ENCODE measurements at places on chromosomes 11 and 22.

DNA sequence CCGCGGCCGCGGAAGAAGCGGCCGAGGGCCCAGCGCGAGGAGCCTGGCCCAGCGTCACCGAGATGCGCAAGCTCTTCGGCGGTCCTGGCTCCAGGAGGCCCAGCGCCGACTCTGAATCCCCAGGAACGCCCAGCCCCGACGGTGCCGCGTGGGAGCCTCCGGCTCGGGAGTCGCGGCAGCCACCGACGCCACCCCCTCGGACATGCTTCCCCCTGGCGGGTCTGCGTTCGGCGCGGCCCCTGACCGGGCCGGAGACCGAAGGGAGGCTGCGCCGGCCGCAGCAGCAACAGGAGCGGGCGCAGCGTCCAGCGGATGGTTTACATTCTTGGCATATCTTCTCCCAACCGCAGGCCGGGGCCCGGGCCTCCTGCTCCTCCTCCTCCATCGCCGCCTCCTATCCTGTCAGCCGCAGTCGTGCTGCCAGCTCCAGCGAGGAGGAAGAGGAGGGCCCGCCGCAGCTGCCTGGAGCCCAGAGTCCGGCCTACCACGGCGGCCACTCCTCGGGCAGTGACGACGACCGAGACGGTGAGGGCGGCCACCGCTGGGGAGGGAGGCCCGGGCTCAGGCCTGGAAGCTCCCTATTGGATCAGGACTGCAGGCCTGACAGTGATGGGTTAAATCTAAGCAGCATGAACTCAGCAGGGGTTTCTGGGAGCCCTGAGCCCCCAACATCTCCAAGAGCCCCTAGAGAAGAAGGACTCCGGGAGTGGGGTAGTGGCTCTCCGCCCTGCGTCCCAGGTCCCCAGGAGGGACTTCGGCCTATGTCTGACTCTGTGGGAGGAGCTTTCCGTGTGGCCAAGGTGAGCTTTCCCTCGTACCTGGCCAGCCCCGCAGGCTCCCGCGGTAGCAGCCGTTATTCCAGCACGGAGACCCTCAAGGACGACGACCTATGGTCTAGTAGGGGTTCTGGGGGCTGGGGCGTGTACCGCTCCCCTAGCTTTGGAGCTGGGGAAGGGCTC lies 1.2 kb downstream of the ARHGEF17 start:
- DNase-seq, result peak; percentile 98

GRCh38 chr11:111688013-111688412 lies 78.2 kb downstream of the PPP2R1B start:
- no peak for DNase-seq

GRCh38 chr11:1160231-1161101 lies 2.7 kb downstream of the MUC5AC start:
- no peak for DNase-seq

DNA sequence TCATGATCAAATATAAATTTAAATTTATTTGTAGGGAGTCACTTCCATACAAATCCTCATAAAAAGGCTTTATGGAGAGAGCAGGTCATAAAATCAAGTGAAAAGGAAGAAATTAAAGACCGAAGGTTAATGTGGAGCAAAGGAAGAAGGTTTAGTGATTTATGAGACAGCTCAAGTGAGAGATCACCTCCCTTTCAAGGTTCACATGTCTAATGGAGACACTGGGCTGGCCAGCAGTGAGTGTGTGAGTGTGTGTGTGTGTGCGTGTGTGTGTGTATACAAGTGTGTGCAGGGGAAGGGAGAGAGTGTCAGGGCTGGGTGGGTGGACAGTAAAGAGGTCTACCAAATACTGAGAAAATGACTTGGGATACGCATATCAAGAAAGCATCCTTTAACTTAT lies 251.2 kb downstream of the FAT3 start:
- no peak for DNase-seq

DNA sequence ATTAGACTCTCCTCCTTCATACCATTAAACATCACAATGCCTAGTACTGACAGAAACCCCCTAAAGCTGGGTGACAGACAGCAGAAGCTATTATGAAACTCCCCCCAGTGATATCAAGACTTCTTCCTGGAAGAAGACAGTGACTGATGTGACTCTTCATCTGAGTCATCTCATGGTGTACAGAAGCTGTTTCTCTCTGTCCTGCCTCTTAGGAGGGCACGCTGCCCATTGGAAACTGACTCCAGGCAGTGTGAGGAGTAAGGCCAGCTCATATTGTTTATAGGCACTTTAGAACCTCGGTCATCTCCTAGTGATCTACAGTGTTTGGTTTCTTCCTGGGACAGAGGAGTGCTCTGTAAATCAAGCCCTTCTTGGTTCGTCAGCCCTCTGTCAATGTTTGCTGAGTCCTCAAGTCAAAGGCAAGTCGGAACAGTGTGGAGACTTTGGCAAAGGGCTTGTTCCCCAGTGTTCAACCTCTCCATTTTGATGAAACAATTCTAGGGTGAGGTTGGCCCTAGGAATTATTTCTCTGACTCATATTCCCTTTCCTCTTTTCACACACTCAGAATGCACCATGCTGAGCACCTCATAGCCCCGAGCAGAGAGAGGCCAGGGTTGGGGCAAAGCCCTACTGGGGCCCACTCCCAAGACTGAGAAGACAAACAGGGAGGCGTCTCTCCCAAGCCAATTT lies 172.5 kb upstream of the TMEM45B start:
- DNase-seq, result peak; percentile 37

DNA sequence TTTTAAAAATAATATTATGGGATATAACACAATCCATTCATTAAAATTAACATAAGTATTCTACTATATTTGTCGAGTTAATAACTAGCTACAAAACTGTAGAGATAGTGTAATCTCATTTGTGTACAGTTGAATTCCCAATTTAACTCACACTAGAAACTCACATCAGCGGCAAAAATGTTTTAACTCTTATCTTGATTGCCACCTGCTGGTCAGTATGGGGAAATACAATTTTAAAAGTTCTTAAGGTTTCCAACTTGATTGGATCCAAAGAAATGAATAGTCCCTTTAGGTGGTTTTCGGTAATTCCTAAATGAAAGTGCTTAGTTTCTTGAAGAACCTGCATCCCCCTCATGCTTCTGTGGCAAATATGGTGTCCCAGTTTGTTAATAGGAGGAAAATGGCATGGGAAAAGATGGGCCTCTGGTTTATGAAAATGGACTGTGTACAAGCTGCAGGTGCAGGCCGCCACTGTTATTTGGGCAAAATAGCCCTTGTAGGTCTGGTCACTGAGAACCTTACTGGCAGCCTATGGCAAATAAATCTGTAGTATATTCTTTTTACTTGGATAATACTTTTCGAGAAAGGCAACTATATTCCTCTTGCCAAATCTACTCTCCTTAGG lies 33.7 kb upstream of the SLC17A6 start:
- peak; percentile 29 for DNase-seq

DNA sequence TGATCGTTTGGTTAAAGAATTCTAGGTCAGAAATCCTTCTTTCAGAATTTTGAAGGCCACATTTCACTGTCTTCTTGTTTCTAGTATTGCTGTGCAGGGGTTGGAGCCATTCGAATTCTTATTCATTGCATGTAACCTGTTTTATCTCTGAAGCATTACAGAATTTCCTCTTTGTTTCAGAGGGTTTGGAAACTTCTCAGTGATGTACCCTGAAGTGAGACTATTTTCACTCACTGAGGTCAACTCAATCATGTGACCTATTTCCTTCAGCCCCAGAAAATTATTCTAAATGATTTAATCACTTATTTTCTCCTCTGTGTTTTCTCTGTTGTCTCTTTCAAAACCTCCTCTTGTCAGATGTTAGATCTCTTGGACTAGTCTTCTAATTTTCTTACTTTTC lies 147.8 kb downstream of the ENTHD1 start:
- DNase-seq, result no peak

DNA sequence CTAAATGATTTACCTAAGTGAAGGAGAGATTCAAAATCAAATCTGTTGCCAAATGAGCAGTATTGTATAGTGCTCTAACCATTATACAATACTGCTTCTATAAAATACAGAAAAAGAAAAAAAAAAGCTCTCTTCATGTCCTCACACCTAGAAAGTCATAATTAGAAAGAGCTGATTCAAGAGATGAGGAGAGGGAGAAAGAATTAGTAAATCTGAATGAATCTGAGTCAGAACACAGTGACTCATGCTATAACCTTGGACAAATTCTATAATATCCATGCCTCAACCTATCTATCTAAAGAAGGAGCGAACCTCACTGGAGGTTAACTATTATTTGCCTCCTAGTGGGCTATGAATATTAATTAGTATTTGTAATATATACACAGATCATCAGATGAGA lies 29.4 kb downstream of the AMBRA1 start:
- peak; percentile 55 for DNase-seq

DNA sequence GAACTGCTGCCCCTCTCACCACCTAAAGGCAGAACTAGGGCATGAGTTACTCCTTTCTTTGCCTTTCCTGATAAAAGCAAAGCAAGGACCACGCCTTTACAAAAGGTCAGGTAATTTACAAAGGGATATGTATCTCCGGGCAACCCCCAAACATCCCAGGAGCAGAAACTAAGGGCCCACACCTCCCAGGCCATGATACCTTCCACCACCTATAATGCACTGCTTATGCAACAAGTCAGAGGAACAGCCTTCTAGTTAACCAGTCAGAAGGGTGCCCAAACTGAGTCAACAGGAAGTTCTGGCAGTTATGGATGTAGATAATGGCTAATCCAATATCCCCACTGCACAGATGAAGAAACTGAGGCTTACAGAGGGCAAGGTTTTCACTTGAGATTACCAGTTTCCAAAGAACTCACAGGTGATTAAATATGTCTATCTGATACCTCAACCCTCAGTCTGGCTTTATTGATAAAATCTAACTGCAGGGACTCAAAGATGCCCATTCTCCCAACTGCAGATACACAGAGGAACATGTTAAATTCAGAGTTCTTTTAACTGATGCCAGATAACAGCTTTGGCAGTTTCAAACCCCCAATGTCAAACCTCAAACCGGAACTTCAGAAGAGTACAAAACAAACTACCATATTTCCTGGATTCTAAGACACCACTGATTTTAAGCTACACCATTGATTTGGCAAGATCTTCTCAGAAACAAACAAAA lies 16.8 kb upstream of the CASTOR1 start:
- DNase-seq, result no peak

DNA sequence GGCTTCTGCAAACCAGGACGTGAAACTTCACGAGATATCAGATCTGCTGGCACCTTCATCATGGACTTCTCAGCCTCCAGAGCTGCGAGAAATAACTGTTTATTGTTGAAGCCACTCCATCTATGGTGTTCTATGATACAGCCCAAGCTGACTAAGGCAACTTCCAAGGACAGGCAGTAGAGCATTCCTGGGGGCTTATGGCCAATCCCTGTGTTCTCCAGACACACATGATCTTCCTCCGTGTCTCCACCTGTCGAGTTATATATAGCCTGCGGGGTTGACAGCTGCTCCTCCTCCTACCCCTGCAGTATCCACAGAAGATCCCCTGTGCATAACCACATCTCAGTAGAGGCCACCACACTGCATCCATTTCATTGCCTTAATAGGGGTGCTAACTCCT lies 11.0 kb downstream of the TP53AIP1 start:
- DNase-seq, result no peak

- DNase-seq, result peak; percentile 36
These were observed 196.4 kb downstream of the DBX1 start for GRCh38 chr11:19963697-19964387.

DNA sequence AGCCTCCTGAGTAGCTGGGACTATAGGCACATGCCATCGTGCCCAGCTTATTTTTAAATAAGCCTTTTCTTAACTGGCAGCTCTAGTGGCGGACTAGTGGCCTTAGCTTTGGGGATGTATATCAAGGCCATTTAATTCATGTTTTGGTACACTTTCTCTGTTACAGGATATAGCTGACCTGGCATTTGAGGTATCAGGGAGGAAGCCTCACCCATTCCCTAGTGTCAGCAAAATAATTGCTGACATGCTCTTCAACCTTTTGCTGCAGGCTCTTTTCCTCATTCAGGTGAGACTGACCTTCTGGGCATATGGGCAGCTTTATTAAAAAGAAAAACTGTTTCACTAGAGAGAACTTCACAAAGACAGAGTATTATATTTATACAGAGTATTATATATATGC lies 9.5 kb downstream of the EI24 start:
- no peak for DNase-seq

DNA sequence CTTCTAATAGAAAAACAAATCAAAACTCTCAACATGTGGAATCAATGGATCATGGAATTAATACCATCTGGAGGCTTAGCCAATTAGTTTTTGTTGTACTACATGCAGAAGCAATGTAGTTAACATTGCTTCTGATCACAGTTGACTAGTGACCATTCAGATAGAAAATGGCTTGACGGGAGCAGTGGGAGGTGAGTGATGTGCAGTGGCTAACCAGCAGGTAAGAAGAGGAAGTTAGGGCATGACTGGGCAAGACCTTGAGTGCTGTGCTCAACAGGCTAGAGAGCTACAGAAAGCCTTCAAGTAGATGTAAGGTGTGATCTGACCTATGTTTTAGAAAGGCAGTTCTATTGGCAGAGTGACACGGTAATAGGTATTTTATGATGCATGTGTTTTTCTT lies 60.7 kb upstream of the ALKBH3 start:
- DNase-seq, result no peak

DNA sequence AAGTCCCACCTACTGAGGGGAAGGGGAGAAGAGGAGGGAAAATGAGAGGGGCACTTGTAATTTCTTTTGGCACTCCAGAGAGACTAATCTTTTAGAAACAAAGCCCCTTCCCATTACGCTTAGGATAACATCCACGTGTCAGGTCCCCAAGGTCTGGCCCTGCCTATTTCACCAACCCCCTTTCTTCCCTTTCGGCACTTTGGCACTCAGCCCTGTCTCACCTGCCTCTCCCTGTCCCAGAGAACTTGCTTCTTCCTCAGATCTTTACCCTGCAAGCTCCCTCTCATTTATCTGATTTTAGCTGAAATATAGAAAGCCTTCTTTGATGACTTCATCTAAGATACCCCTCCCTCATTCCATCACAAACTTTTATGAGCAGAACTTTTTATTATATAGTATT lies 55.5 kb downstream of the RASSF10 start:
- no peak for DNase-seq

DNA sequence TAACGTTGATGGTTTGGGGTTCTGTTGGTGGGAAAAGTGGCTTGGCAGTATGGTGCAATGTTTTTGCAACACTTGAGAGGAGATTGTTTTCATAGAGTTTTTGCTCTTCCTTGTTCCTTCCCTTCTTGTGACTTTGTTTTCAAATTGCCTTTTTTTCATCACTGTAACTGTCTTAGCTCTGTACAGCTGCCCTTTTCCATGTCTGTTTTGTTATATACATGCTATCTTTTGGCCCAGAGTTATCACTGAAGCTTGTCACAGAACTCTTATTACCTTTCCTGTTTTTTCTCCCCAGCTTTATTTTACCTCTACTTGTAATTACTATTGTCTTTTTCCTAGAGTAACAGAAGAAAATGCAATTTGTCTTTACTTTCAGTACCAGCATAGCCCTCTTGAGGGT lies 154.1 kb downstream of the DDX10 start:
- no peak for DNase-seq

Data from fibroblast of skin of scalp (primary cell).